Uterus (tissue), 4 donors: ENCODE measurements at places on chromosomes 7 and 10. TPM values are rescaled to one million over a fixed set of nuclear protein-coding genes. Genes with fewer than 3 reads are reported as not detected.
A peak's percentile ranks its signal among the peaks of the same experiment; 100 is the strongest.

- no peak for DNase-seq
Measured at GRCh38 chr10:71720288-71720687, 710 bp upstream of the C10orf105 start.

DNA sequence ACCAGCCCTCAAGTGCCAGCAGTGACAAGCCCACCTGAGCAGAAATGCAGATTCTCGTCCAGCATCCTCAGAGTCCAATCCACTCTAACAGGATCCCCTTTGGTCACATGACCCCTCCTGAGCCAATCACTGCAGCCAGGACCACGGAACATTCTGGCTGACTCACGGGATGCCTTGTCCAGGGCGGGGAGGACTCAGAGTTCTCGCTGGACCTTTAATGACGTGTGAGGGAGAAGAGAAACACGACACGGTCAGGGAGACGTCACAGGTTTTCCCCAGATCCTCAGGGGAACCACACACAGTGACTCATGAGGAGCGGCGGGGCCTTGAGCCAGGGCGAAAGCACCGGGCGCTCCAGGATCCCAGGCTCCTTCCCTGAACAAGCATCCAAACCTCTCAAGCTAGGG is 155.7 kb downstream of the PTPRN2 start:
- DNase-seq, result peak; percentile 72

- no peak for DNase-seq
Measured at GRCh38 chr10:58570307-58570723, 57.6 kb downstream of the BICC1 start.

DNA sequence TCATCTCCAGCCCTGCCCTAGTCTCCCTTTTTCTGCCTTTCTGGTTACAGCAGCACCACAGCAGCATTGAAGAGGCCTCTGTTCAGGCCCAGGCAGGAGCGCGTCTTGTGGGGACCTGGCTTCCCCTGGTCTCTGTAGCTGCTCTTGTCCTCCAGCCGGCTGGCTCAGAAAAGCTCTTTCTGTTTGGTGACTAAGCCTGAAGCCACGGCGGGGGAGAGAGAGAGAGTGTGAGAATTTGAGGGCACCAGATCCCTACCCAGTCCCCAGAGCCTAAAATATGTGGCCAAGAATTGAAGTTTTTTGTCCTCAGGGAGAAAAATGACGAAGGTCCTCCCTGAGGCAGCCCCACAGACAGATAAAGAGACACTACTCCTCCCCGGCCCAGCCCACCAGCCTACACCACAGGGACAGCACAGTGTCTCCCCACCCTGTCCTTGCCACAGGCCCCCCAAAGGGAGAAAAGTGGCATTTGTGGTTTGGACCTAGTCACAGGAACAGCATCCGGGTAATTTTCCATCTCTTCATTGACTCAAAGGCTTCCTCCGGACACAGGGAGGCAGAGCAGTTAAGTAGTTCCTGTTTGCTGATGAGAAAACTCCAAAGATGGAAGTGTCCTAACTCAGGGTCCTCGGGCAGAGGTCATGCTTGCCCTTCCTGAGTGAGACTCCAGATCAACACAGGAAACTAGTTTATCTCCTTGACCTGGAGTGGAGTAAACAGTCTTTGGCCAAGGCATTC is 13.3 kb upstream of the FAM180A start:
- DNase-seq, result no peak

DNA sequence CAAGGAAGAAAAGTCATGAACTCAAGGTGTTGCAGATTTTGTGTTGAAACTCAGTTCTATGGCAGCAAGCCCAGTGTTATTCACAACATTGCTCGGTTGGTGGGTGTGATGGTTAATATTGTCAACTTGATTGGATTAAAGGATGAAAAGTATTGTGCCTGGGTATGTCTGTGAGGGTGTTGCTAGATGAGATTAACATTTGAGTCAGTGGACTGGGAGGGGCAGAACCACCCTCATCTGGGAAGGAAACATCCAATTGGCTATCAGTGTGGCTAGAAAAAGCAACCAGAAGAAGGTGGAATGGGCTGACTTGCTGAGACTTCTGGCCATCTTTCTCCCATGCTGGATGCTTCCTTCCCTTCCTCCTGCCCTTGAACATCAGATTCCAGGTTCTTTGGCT is 353.2 kb downstream of the ADRA2A start:
- DNase-seq, result no peak

DNA sequence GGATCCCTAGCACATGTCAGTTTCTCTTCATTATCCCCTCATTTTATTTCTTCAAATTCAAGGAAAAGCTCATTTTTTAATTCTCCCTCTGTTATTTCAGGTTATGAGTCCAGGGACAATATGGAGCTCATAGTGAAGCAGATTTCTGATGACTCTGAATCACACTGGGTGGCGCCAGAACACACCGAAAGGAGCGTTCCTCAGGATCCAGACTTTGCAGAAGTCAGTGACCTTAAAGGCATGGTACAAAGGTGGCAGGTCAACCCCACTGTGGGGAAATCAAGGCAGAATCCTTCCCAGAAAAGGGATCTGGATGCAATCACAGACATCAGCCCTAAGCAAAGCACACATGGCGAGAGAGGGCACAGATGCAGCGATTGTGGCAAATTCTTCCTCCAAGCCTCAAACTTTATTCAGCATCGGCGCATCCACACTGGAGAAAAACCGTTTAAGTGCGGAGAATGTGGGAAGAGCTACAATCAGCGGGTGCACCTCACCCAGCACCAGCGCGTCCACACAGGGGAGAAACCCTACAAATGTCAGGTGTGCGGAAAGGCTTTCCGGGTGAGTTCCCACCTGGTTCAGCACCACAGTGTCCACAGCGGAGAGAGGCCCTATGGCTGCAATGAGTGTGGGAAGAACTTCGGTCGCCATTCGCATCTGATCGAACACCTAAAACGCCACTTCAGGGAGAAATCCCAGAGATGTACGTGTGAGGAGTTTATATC is 21.4 kb downstream of the ZKSCAN5 start:
- no peak for DNase-seq

GRCh38 chr10:17533731-17534130 is 79.3 kb upstream of the ST8SIA6 start:
- DNase-seq, result no peak

- no peak for DNase-seq
Measured at GRCh38 chr7:156166692-156167416, 354.6 kb upstream of the SHH start.

- no peak for DNase-seq
Measured at GRCh38 chr7:30270921-30271320, 13.5 kb upstream of the ZNRF2 start.

DNA sequence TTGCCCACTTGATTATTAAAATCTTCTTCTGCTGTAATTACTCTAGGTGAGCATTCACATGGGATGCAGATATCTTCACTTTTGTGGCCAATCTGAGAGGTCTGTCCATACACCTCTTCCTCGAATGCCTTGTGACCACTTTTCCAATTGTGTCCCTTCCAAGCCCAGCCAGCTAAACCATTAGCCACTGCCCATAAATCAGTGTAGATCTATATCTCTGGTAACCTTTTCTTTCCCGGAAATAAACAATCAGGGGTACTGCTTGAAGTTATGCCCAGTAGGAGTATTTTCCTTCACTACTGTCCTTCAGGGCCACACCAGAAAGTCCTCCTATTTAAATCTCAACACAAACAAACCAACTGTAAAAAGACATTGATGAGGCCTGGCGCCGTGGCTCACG is 104.6 kb upstream of the KCNMA1 start:
- DNase-seq, result no peak

DNA sequence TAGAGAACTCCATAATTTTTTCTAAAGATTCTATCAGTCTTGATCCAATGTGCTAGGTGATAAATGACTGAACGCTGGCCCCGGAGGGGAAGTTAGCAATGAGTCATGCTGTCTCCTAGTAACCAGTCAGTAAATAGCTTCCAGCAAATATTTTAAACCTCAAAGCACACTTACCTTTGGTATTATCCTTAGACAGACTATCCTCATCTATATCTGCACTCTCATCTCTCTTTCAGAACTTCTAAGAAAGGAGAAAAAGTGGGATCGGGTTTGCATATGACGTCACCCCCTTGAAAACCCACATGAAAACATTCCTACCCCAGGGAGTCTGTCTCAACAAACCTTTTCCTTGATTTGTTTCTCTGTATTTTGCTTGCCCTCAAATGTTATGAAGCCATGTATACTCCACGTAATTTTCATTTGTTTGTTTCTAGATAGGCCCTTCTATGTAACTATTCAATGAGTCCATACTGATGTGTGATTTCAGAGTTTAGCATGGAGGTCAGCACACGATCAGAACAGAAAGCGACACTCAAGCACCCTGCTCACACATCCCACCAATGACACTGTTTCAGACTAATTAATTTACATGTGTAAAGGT is 174.9 kb upstream of the NRP1 start:
- DNase-seq, result peak; percentile 56

DNA sequence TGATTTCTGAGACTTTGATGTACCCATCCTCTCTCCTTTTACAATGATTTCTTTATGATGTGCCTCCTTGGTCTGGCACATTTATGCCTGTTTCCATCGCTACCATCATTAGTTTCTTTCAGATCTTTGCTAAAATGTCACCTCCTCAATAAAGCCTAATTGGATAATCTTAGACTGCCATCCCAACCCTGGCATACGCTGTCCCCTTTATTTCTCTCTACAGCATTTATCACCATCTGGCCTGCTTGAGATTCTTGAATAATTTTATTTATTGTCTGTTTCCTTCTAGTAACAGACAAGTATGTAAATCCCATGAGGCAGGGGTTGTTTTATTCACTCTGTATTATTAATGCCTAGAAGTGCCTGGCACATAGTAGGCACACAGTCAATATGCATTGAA is 6.7 kb upstream of the DNTT start:
- no peak for DNase-seq

DNA sequence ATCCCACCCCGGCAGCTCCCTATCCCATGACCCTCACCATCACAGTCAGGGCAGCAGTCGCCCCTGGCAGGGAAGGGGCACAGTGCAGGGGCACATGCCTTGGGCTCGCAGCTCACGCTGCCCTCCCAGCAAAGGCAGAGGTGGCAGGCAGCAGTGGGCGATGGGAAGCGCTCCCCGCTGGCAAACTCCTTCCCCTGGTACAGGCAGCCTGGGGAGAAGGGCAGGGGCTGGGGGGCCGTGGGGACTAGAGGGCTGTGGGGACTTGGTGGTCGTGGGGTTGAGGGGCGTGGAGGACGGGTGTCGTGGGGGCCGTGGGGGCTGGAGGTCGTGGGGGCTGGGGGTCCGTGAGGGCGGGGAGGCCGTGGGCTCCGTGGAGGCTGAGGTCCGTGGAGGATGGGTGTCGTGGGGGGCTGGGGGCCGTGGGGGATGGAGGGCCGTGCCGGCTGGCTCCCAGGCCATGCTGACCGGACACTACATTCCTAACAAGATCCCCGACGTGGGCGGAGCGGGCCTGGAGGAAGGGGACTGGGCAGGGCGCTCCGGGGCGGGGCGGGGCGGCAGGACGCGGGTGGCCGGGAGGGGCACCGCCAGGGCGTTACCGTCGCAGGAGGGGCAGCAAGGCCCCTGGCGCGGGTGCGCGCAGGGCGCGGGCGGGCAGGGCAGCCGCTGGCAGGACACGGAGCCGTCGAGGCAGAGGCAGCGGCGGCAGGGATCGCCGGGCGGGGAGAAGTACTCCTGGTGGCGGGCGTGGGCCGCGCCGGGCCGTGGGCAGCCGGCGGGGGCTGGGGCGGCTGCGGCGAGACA is 20.0 kb downstream of the KCP start:
- DNase-seq, result no peak

- no peak for DNase-seq
Measured at GRCh38 chr10:1274111-1274661, 218.0 kb downstream of the WDR37 start.

GRCh38 chr7:119572541-119572940 is 700.4 kb upstream of the KCND2 start:
- DNase-seq, result no peak

- DNase-seq, result no peak
Measured at GRCh38 chr10:48511066-48511874, 93.6 kb downstream of the ARHGAP22 start.

GRCh38 chr7:11589251-11589650 is 242.7 kb downstream of the THSD7A start:
- DNase-seq, result no peak

DNA sequence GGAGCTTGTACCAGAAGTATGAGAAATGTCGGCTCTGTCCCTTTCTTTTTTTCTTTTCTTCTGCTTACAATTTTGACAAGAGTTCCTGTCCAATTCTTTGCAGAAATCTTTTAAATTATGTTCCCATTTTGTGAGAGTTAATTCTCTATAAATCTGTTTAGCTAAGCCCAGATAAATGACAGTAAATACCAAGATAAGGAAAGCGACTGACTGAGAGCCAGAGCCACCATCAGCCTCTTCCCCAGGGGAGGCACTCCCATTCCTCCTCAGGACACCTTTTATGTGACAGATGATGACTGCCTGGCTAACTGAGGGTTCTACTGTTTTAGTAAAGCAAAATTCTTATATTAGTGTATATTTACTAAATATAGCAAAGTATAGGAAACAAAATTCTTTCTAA is 6.9 kb upstream of the GGCT start:
- no peak for DNase-seq

DNA sequence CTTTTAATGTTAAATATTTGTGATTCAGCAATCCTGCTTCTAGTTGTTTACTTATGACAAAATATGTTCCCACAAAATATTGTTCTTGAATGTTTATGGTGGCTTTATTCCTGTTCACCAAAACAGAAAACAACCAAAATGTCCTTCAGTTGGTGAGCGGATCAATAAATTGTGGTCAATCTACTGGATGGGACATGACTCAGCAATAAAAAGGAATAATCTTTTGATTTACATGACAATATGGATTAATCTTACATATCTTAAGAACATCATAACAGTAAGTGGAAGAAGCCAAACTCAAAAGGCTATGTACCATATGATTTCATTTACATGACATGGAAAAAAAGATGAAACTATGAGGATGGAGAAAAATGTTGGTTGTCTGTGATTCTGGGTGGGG is 691.3 kb upstream of the GHITM start:
- no peak for DNase-seq

GRCh38 chr7:40165216-40165615 is 30.4 kb downstream of the SUGCT start:
- no peak for DNase-seq

DNA sequence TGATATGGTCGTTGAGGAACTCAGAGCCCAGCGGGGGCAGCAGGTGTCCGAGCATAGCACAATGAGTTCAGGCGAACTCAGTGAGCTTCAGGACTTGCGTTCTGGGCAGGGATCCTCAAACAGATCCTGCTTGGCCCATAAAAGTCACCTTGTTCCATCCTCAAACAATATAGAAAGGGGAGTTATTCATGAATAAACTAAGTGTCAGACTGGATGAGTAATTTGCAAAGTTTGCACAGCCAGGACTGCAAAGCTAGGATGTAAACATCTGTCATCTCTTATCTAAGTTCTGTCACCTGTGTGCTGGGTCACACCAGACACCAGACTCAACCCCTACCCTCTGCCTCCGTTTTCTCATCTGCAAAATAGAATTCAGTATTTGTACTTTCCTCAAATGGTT is 58.0 kb upstream of the PFKP start:
- no peak for DNase-seq

The OR13A1 gene
- total RNA-seq, result not detected

The PALS2 gene
- total RNA-seq, result 4.7 TPM

The FLNC gene
- total RNA-seq, result 16.5 TPM

The SFTPA2 gene
- total RNA-seq, result not detected

The HABP2 gene
- 5.6 TPM for total RNA-seq

The SCIN gene
- 3.2 TPM for total RNA-seq

The MRLN gene
- not detected for total RNA-seq

The ST7 gene
- 29.7 TPM for total RNA-seq
